ENCODE measurements at places on chromosomes 12 and 14.

DNA sequence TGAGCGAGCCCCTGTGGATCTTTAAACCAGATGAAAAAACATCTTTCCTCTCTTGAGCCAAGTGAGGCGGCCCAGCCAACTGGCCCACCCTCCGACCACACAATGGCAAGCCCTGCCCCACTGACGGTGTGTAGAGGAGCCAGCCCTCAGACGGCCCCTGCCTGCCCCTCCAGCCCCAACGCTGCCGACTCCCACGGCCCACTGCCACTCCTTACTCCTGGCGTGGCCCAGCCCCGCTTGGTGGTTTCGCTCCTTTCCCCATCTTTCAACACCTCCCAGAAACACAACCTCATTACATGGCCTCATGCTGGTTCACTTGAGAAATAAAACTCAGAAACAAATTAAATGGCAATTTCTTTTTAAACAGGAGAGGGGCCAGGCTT lies 80.6 kb upstream of the DICER1 start:
- no peak for DNase-seq

DNA sequence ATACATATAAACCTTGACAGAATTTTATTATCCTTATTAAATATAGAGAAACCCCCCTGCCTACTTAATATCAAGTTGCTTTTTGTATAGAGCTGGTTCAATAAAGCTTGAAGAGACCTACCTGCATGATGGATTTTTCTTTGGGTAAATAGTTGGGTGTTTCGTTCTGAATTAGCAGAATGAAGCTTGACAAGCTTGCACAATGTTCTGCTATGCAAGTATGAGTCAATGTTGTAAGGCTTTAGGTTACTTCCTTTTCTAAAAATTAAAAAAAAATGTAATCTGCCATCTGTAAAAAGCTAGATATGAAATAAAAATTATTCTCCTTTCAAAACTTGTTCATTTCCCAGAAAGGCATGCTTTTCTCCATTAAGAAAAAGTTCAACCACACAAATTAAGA lies 1662.6 kb upstream of the SEL1L start:
- no peak for DNase-seq

DNA sequence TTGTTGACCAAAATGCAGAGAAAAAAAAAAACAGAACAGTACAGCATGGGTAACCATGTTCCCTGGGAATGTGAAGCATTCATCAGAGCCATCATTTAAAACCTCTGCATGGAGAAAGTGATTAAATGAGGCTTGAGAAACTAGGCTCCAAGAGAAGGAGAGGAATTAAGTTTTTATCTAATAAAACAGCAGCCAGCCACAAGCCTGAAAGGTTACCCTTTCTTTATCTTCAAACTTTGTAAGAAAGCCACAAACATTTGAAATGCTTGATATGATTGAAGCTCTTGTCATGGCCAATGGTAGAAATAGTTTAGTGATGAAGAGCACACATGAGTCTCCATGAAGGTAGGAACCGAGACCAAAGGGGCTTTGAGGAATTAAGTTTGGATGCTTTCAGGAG lies 144.9 kb upstream of the SYT1 start:
- no peak for DNase-seq

GRCh38 chr14:54427871-54428270 lies 13.3 kb downstream of the CNIH1 start:
- no peak for DNase-seq

- no peak for DNase-seq
Observed at GRCh38 chr12:48105321-48105866, 485 bp downstream of the SENP1 start.

DNA sequence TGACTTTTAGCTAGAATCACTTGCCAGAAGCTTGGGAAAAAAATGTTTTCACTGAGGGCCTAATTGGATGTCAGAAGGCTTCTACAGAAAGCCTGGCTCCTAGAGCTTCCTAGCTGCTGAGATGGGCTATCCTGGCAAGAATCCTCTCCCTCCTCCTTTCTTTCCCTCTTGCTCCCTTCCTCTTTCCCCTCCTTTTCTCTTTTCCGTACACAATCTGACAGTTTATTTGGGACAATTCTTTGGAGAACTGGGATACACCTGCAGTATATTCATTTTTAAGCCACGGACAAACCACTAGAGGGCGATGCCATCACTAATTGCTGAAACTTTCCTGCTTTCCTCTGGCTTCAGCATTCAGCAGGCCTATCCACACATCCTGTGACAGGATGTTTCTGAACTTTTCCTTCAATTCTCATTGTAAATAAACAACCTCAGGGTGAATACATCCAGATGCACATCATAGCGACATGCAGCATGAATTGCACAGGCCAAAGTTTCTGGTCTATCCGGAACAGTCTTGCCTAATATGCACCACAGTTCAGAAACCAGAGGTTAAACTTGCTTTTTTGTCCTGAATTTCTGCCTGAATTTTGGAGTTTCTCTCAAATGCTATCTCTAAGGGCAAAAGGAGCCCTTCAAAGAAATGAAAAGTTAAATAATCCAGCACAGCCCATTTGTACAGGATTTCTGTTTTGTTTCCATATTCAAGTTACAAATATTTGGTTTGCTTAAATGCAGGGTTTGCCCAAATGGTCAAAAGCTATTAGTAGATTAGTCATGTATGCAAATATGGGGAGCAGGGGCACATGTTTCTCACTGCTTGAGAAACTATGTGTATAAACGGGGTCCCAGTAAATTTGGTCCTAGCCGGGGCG lies 142.8 kb downstream of the PAWR start:
- DNase-seq, result peak; percentile 66

DNA sequence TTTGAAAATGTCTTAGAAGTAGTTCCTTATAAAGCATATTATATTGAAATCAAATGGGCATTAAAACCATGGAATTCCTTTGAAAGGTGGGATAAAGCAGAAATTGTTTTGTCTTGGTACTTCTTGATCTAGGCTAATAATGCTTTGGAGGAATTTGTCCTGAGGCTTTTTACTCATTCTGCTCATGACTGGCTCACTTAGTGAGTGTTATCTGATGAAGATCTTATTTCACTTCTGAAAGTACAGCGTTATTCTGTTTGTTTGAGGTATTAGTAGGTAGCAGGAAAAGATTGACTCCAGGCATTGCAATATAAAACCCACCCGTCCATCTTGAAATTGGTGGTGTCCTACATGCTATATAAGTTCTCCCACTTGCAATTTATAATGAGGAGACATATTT lies 5.5 kb downstream of the C12orf71 start:
- DNase-seq, result no peak

DNA sequence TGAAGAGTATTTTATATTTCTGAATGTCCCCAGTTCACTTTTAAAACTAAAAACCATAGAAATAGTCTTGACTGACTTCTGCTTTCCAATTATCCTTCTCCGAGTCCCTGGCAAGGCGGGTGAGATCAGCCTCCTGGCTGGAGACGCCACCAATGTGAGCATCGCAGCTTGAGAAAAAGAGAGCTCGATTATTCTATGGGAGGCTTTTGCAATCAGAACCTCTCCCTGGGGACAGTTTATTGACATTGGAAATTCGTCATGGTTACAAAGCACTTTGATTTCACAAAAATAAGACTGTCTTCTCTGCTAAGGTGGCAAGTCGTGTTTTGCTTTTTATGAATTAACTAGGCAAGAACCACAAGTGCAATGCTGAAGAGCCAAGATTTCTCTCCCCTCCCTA lies 23.6 kb upstream of the GPHB5 start:
- no peak for DNase-seq

GRCh38 chr12:107490010-107490409 lies 195.6 kb upstream of the PWP1 start:
- no peak for DNase-seq

DNA sequence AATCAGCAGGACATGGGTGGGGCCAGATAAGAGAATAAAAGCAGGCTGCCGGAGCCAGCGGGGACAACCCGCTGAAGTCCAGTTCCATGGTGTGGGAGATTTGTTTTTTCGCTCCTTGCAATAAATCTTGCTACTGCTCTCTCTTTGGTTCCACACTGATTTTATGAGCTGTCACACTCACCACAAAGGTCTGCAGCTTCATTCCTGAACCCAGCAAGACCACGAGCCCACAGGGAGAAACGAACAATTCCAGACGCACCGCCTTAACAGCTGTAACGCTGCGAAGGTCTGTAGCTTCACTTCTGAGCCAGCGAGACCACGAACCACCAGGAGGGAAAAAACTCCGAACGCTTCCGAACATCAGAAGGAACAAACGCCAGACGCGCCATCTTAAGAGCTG lies 2.8 kb upstream of the CNIH1 start:
- DNase-seq, result no peak

- peak; percentile 51 for DNase-seq
Observed at GRCh38 chr12:103779410-103780092, 61.5 kb downstream of the NT5DC3 start.

DNA sequence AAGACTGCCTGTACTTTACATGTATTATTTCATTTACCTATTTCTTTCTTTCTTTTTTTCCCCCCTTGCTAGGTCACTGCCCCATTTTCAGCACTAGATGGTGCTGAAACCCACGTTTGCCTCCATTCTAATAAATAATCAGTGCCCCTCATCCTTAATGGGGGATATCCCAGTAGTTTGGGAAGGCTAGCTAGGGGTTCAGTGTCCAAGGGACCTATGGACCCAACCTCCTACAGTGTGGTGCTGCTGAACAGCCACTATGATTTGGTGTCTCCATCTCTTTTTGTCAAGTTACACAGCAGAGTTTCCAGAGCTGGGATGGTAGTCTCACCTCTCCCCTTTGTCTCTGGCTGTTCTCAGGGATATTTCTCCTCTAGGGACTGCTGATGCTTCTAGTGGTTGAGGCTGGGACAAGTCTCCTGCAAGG lies 6.5 kb upstream of the HCFC2 start:
- DNase-seq, result peak; percentile 37

GRCh38 chr12:131418121-131418520 lies 292.8 kb upstream of the SFSWAP start:
- DNase-seq, result no peak

- peak; percentile 40 for DNase-seq
Observed at GRCh38 chr14:34843011-34843554, 32.1 kb downstream of the BAZ1A start.

GRCh38 chr12:12048266-12048665 lies 22.5 kb upstream of the BCL2L14 start:
- no peak for DNase-seq

DNA sequence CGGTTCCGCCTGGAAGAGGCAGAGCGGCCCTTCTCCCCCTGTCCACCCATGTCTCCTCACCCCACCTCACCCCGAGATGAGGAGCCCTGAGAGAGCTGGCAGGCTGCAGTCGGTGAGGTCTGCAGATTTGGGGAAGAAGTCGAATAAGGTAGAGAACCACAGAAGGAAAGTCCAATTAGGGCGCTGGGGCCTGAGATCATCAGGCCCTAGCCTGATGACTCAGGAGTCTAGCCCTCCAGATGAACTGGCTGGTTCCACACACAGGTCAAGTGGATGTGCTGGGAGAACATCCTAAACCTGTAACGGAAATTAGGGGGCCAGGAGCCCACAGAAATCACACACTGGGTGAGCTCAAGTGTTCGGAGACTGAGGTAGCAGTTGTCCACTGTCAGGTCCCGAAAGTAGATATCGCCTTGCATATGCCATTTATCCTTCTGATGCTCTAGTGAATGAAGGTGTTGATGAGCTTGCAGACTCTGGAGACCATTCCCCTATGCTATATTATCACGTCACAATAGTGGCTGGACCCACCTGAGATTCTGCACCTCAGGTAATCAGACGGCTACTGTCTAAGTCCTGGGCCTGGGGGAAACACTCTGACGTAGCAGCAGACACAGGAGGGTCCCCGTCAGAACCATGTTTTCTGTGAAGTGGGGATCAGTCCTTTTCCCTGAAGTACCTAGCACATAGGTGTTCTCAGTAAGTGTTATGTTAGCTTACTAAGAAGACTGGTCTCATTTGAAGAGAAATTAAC lies 886 bp upstream of the METTL17 start:
- DNase-seq, result no peak

- peak; percentile 46 for DNase-seq
Observed at GRCh38 chr12:32502693-32503502, 103.5 kb downstream of the FGD4 start.

DNA sequence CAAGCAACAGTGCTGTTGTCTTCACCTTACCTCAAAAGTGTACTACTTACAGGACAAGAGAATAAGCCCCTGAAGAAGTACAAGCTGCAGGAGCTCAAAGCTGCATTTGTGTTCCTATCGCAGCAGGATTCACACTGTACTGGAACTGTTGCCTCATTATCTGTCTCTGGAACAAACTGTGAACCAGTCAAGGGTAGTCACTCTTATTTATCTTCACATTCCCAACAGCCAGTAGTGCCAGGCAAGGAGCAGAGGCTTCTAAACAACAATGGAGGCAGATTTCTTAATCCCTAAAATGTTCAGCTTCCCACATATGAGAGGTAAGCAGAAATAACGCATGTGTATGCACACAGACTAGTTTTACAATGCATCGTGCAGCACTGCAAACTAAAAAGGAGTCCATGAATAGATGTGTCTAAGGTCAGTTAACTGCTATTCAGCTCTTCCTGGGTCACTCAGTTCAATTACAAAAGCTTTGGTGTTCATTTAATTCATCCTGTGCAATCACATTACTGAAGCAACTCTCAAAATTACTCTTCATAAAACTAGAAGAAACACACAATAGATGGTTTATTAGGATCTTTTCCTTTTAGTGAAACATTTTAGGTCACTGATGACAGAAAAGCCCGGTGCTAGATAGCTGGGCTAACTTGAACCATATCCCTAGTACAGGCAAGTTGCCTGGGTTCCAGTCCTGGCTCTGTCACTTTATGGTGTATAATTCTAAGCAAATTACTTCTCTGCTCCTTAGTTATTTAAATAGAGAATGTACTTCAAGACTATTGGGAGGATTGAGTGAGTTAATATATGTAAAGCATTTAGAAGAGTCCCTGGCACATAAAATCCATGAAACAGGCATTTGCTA lies 2.7 kb downstream of the APPL2 start:
- DNase-seq, result no peak

DNA sequence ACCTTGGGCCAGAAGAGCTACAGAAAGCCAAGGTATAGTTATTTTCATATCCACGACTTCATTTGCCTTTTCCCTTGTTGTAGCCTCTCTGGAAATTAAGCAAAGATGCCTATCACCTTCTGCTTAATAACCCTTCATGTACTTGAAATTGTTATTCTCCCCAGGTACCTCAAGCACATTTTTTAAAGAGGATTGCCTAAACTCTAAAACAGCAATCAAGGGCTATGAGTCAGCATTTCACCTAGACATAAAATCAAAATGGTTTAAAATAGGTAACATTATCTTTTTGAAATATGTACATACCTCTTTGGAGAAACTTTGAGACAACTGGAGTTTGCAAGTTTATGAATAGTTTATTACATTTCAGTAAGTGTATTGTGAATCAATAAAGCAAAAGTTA lies 11.6 kb downstream of the DTD2 start:
- no peak for DNase-seq

DNA sequence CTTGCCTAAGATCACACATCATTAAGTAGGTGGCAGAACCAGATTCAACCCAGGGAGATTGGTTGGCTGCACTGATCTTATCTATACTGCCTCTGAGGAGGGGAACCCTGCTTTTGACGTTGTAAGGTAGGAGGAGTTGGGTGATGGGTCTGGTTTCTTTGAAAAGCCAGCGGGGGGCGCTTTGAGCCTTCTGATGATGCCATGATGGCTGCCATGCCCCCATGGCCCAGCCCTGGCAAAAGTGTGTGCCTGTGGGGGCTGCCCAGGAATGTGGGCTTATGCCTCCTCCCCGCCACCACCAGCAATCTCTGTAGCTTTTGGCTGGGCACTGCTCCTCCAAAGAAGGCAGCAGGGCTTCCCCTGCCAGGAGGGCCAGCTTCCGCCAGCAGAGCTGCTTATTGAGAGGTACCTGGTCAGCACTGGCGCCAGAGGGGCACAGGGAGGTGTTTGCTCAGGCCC lies 224.3 kb downstream of the SLC41A2 start:
- no peak for DNase-seq
